ENCODE measurements at places on chromosomes 7 and 10. TPM values are rescaled to one million over a fixed set of nuclear protein-coding genes. Genes with fewer than 3 reads are reported as not detected.

DNA sequence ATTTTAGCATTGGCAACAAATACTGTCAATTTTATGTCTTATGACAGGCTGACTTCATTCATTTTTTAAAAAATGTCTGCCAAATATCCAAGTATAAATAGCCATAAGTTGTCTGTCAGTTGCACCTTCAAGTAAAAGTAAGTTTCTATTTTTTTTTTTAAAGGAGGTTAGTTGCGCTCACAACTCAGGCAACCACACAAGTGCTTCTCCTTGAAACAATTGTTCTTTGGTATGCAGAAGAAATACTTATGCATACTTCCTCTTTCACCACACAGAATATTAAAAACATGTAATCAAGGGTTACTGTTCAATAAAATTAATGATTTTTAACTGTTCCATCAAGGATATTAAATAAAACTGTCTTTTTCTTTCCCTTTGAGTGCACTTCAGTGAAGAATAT is 97.9 kb downstream of the RTKN2 start:
- no peaks in the 10 kb centered on the region for H3K4me1 ChIP-seq
- H3K4me3 ChIP-seq = no peak overlapping the region
- H3K27me3 ChIP-seq = no peaks in the 10 kb centered on the region
- DNase-seq = no peak

- no peaks in the 10 kb centered on the region for H3K4me1 ChIP-seq
- no peak overlapping the region for H3K4me3 ChIP-seq
- no peak overlapping the region for H3K27ac ChIP-seq
- no peak for DNase-seq
- H3K27me3 ChIP-seq = no peaks in the 10 kb centered on the region
- H3K36me3 ChIP-seq = no peaks in the 10 kb centered on the region
These were observed 137.9 kb downstream of the ELFN1 start for GRCh38 chr7:1807821-1808600.

- H3K4me1 ChIP-seq = no peaks in the 10 kb centered on the region
- H3K27ac ChIP-seq = no peak overlapping the region
- no peak for DNase-seq
- no peaks in the 10 kb centered on the region for H3K36me3 ChIP-seq
- no peaks in the 10 kb centered on the region for H3K27me3 ChIP-seq
- no peak overlapping the region for H3K4me3 ChIP-seq
These were observed 5.8 kb upstream of the GGCT start for GRCh38 chr7:30510124-30511075.

- H3K4me3 ChIP-seq = no peak overlapping the region
- no peak for DNase-seq
- no peak overlapping the region for H3K27ac ChIP-seq
- no peaks in the 10 kb centered on the region for H3K36me3 ChIP-seq
These were observed 141.4 kb upstream of the DGKB start for GRCh38 chr7:15043931-15044330.

DNA sequence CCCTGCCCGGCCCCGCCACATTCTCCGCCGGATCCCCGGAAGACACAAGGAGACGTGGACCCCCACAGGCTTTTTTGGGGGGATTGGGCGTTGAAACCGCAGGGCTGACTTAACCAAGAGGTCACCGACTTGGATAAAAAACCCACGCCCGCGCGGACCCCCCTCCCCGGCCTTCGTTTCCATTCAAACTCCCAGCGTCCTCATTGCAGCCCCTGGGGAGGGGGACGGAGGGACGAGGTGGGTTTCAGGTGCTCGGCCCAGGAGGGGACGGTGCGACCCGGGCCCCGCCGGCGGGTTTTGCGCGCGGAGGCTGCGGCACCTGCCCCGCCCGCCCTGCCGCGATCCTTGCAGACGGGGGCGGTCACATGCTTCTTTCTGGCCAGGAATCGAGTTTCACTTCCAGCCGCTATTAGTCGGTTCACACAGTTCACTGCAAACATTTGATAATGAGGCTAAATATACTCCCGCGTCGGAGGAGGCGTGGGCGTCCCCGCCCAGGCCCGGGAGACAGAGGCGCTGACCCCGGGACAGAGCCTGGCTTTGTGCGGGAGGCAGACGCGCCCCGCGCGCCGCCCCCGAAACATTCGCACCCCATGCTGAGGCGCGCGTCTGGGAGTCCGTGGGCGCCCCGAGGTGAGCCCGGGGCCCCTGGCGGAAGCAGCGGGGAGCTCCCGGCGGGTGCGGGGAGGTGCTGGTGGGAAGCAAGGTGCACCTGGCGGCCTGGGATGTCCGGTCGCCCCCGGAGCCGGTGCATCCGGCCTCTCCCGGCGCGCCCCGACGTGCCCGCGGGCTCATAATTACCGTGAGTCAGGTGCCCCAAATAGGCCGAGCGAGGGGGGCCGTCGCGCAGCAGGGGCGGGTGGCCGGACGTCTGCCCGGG is 2.7 kb upstream of the PDGFA start:
- H3K36me3 ChIP-seq = no peaks in the 10 kb centered on the region
- DNase-seq = no peak
- peak overlapping the region; percentile 37 for H3K4me3 ChIP-seq

- no peaks in the 10 kb centered on the region for H3K27me3 ChIP-seq
- H3K4me3 ChIP-seq = no peak overlapping the region
- DNase-seq = no peak
- H3K36me3 ChIP-seq = no peaks in the 10 kb centered on the region
- H3K27ac ChIP-seq = no peak overlapping the region
These were observed 10.0 kb downstream of the WBP1L start for GRCh38 chr10:102753718-102754117.

Gene DMBT1
- total RNA-seq = not detected

Gene C10orf67
- total RNA-seq = not detected

Gene VWDE
- total RNA-seq = 0.71 TPM

Gene GBX1
- total RNA-seq = not detected

Gene UPP1
- 92.3 TPM for total RNA-seq

Gene CCDC3
- total RNA-seq = not detected

Gene PWWP2B
- total RNA-seq = 3.1 TPM

Gene KAZALD1
- total RNA-seq = 0.20 TPM

Data from CD8-positive, alpha-beta memory T cell (primary cell).